ENCODE measurements at places on chromosomes 6 and 20.

GRCh38 chr20:1357921-1358671, 29.2 kb upstream of the SDCBP2 start:
- DNase-seq: no peak

DNA sequence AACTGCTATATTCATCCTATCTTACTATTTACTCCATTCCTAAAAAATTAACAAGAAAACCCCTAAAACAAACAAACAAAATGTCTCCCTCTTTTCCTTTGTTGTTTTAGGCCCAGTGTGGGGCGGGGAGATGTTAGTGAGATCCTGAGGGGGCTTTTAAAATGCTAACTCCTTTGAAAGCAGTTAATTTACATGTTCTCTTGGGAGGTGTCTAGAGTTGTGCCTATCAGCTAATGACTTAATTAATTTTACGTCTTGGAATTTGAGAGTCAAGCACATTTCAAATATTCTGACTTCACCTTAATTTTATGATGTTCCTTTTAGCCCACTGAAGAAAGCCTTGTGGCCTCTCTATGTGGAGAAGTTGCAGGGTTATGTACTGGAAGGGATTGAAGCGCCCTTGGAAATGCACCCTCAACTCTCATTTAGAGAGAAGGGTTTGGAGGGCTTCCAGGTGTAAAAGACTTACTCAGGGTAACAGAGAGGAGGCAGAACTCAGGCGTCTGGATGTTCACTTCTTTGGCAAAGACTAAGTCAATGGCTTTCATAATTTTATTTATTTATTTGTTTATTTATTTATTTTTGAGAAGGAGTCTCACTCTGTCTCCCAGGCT, 4.9 kb downstream of the SASH1 start:
- DNase-seq: no peak

- DNase-seq: no peak
Observed at GRCh38 chr20:58715801-58716475, 23.3 kb downstream of the NPEPL1 start.

DNA sequence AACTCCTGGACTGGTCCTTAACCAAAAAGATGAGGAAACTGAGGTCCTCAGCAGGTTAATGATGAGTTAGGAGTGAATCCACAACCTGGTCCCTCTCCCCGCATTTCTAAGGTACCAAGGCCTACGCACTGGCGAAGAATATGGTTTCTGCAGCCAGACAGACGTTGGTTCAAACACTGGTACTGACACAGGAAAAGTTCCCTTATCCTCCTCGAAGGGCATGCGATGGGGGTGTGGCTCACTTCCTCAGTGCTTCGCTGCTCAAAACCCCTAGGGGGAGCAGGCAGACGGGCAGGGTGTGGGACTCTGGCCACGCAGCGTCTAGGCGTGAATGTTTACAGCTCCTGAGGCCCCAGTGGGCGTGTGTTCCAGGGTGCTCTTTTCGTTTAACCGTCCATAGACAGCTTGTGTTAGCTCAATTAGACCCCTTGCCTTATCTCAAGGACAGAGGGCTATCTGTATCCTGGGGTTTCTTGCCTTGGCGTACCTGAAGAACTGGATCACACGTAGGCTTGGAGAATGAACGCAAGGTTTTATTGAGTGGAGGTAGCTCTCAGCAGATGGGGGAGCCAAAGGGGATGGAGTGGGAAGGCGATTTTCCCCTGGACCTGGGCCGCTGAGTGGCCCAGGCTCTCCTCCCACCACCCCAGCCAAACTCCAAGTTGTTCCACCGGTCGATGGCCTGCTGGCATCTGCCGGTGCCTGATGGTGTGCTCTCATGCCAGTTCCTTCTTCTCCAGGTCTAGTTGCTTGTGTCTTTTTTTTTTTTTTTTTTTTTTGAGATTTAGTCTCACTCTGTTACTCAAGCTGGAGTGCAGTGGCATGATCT, 31.8 kb upstream of the PTPN1 start:
- peak; percentile 65 for DNase-seq

- no peak for DNase-seq
Observed at GRCh38 chr20:38888059-38888831, 38.0 kb upstream of the FAM83D start.

DNA sequence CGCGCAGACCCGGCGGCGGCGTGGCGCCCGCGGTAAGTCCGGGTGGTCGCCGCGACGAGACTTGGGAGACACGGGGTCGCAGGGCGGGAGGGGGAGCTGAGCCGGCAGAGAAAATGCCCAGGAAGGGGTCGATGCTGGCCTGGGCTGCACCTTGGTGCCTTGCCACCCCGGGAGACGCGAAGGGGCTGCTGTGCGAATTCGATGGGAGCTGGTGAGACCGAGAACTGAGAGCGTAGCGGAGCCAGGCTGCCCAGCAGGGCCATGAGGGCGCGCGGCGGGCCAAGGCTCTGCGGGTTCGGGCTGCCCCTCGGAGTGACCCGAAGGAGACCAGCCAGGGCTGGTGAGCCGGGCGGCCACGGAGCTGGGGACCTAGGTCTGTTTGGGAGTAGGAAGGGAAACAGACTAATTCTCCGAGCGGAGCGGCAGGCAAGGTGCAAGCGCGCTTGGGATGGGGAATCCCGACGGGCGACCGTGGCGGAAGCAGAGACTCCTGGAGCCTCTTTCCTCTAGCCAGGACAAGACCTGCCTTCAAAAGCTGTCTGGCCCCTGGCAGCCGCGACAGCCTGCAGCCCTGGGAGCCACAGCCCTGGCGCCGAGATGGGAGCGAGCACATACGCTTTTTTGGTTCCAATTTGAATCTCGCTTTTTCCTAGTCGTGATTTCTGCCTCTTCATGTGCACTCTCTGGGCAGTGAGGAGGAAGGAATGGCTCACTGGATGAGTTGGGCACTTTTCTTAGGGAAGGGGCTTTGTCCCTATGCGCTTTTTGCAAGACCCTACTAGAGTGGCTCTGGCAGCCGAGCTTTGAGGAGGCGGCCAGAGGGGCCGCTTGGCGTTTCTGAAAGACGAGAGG, 691 bp downstream of the SYNDIG1 start:
- DNase-seq: peak; percentile 6

Data from cardiac fibroblast (primary cell).